ENCODE measurements at places on chromosomes 13 and 19.

DNA sequence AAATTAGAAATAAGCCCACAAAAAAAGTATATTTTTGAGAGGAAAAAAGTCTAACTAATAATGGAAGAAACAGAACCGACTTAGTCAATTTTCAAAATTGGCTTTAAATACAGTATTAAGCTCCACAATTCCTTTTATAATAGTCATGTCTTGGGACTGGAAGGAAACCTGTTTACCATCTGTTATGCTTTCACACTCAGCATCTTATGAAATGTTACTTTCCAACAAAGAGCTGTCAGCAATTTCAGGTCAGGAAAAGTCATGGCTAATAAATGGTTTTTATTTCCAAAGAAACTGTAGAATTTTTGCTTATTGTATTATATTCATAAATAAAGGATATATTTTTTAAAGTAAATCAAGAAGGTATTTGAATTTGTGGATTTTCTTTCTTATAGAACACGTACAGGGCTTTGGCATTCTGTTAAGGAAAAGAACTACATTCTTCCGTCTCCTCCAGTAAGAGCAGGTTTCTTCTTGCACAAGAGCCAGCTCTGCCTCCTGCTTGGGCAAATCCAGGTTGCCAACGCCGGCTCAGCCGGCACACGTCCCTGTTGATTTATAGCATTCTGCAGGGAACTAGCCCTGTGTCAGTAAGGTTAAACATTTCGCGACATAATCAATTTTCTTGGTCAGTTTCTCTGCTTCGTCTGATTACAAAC is 52.9 kb upstream of the GPR12 start:
- no peak for ATAC-seq

- no peak for ATAC-seq
These were observed 206.8 kb upstream of the TMTC4 start for GRCh38 chr13:100881291-100881864.

DNA sequence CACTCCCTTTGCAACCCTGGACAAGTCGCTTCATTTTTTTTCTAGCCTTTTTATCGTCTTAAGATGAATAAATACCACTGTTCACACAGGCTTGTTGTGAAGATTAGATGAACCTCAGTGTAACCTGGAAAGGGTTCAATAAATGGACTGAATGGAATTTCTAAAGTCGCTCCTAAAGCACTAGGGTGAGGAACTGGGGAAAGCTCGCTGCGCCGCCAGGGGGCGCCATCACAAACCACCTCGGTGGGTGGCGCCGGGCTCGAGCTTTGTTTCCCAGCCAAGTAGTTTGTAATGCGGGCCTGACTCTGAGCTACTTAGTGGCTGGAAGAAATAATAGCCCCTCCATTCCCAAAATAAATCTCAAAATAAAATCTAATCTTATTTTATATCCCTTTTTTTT is 2.2 kb upstream of the CEACAM6 start:
- peak; percentile 73 for ATAC-seq

GRCh38 chr19:48554385-48555091 is 2.6 kb downstream of the SULT2B1 start:
- peak; percentile 25 for ATAC-seq
